Activated CD4-positive, alpha-beta T cell treated with anti-CD3 and anti-CD28 coated beads, Interleukin-2, amount 50 U/mL, for 4 hours (primary cell): ENCODE measurements at places on chromosomes 6 and 20.

GRCh38 chr20:54938707-54939106, 463.3 kb downstream of the DOK5 start:
- DNase-seq, result no peak

DNA sequence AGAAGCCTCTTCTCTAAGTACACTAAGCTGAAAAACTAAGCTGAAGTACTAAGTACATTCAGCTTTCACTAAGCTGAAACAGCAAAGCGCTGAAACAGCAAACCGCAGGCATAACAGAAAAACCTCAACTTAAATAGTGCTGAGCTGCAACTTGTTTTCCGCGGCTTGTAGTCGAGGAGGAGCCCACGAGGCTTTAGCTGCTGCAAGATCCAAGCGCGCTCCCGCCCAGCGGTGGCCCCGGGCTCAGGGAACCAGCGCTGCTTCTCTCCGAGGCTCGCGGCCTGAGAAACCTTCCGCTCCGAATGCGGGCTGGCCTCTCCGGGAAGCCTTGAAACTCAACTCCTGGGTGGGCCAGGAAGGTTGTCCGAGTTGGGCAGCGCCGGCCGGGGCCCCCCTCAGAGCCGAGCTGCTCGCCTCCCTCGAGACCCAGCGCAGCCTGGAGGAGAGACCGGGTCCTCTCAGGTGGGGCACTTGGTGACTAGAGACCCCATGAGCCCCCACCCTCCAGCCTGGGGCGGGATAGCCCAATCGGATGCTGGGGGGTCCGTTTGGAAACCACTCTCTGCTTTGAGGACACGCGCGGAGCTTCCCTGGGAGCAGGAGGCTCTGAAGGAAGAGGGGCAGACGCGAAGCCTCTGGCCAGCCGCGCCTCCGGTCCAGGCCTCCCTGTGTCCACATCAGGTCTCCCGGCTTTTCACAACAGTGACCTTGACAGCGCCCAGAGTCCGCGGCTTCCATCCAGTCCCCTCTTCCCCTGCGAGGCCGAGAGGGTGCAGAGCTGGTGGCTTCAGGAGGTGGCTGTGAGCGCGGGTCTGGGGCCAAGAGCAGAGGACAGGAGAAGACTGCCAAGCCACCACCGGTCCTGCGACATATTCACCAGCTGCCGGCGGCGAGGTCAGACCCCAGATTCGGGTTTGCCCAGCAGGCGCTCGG, 38.1 kb upstream of the HLA-E start:
- DNase-seq, result peak; percentile 43

DNA sequence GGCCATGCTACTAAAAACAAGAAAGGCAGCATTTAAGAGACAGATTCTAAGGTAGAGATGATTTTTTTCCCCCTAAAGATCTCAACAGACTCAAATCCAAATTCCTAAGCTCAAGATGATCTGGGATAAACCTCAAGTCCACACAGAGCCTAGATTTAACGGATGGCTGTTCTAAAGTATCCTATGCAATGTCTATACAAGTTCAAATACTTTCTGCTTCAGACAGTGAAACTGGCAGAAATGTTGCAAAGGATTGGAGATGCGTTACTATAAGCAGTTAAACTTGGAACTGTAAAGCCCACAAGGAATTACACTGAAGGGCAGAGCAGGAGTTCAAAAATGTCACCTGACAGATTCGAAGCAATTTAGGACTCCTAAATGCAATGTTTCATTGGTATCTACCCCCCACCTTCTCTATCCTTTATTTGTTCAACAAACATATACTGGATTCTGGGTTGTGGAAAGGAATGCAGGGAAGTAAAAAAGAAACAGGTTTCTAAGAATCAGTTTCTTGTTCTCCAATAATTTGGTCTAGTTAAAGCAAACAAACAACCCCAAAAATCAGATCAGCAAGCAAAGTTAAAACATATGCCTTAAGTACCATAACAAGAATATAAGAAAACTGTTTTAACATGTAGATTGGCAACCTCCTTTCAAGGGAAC, 1.6 kb downstream of the DNAAF9 start:
- no peak for DNase-seq

DNA sequence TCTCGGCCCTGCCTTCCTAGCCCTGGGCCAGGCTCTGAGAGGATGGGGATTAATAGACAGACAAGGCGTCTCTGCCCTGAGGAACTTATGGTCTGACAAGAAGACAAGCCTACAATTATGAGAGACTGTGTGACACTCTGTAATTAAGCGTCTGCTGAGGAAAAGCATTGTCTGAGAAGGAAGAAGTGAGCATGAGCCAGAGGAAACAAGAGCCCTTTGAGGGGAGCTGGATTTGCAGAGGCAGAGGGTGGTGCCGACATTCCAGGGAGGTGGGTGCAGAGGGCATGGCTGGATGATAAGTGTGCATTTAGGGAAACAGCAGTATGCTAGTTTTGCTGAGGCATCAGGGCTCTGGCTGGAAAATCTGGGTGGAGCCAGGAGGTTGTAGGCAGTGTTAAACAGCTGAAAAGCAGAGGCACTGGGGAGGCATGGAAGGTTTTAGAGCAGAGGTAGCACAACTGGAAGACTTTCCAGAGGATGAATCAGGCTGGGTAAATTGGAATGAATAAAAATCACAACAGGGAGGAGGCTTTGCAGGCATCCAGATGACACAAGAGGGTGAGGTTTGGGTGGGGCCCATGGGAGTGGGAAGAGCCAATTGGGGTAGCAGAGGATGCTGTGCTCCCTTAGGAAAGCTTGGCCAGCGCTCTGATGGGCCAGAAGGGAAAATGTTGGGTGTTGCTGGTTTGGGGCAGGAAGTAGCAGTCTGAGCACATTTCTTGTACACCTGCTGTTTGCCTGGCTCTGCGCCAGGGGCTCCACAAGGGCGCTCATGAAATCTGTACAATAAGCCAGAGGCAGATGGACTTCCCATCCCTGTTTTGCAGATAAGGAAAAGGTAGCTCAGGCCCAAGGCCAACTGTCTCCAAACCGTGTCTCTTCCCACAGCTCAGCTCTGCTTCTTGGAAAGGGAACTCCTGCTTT, 74.0 kb upstream of the MYL9 start:
- DNase-seq, result peak; percentile 40

DNA sequence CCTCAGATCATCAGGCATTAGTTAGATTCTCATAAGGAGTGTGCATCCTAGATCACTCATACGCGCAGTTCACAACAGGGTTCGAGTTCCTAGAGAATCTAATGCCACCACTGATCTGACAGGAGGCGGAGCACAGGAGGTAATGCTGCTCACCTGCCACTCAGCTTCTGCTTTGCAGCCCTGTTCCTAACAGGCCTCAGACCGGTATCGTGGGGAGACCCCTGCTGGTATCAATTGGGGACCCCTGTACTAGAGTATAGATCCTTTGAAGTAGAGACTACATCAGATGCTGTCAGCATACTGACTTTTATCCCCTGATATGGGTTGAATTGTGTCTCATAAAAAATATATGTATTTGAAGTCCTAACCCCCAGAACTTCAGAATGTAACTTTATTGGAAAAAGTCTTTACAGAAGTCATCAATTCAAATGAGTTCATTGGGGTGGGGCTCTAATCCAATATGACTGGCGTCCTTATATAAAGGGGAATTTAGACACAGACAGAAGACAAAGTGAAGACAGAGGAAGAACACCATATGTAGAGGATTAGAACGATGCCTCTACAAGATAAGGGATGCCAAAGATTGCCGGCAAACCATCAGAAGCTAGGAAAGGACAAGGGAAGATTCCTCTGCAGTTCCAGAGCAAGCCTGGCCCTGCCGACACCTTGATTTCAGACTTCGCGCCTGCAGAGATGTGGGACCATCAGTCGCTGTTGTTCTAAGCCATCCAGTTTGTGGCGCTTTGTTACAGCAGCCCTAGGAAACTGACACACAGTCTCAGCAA, 104.4 kb upstream of the BTBD3 start:
- no peak for DNase-seq

DNA sequence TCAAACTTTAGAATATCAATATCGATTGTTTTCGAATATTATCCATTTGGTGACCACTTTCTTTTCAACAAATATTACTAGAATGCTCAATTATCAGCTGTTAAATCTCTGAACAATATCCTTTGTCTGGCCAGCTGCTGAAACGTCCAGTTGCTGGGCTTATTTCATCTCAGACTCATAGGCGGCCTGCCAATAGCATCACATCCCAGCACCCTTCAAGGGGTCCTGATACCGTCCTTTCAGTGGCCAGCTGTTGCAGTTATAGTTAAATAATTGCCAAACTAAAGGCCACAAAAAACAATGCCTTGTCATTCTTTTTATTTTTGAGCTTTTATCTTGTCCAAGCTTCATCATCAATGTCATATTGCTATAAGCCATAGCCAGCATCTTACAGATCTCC, 1006.8 kb upstream of the MANEA start:
- DNase-seq, result no peak

- no peak for DNase-seq
These were observed 225.4 kb upstream of the TSHZ2 start for GRCh38 chr20:52746770-52747169.

GRCh38 chr6:167549213-167549612, 224.3 kb downstream of the TTLL2 start:
- DNase-seq, result no peak

GRCh38 chr6:131251590-131252199, 116.4 kb downstream of the AKAP7 start:
- DNase-seq, result no peak

- no peak for DNase-seq
These were observed 46.0 kb downstream of the VGLL2 start for GRCh38 chr6:117311310-117311709.

DNA sequence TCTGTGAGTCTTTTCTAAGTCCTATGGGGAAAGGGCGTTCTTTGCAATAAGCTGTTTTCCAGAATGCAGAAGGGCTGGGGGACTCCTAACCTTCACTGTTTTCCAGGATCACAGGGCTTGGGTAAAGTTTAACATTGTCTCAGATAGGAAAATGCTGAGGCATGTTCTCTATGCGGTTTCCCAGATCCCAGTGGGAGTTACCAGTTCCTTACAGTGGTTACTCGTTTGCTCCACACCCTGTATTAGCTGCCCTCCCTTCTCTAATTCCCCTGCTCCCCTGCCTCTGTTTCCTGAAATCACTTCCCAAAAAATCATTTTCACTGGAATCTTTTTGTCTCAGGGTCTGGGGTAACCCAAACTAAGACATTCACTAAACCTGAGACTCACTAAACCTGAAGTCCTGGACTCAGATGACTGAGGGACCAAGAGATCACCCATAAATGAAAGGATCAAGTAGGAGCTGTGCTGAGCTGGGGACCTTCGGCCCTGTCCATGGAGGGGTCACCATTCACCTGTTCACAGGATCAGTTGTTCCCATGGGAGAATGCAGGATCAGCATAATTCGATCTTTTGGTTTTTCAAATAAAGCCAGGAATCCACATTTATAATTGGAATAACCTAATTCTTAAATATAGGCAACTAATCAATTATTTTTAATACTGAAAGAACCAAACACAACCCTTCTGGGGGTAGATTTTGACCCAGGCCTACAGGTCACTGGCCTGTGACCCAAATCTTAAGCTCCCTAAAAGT, 76.2 kb downstream of the ISM1 start:
- no peak for DNase-seq

- no peak for DNase-seq
These were observed 179.7 kb upstream of the CDH4 start for GRCh38 chr20:61072398-61072797.

- DNase-seq, result no peak
These were observed 303.8 kb downstream of the UBE3D start for GRCh38 chr6:82761674-82762345.

DNA sequence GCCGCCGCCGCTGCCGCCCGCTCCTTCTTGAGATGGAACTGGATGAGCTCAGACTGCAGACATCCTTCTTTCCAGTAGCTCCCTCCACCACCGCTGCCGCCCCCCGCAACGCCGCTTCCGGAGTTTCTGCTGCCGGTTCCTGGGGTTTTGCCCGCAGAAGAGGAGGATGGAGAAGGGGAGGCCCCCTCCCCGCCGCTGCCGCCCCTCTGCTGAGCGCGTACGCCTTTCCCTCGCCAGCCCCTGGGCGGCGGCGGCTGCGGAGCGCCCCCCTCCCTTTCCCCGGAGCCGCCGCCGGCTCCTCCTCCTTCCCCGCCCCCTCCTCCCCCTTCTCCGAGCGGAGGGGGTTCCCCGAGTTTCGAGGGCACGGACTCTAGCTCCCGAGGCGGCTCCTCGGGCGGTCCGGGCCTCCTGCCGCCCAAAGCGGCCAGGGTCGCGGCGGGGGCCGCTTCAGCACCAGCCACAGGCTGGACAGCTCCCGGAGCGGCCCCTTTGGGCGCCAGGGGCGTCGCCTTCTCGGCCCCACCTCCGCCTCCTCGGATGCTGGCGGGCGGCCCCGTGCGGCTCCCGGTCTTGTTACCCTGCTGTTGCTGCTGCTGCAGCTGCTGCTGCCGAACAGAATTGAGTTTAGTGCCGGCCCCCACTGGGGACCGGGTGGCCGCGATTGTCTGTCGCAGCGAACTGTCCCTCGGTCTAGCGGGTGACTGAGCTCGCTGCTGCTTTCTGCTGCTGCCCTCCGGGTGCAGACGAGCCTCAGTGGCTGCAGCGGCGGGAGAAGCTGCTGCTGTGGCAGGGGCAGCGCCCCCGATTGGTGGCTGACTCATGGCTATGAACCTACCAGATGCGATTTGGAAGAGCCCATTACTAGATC, 3.1 kb downstream of the MTCL3 start:
- DNase-seq, result peak; percentile 68

- DNase-seq, result no peak
These were observed at the start of gene SLC22A16 for GRCh38 chr6:110476046-110476849. Gene SLC22A16, minus strand, starts transcription at chr6:110476613. Its CDS starts 39 bp downstream, at chr6:110476574.

DNA sequence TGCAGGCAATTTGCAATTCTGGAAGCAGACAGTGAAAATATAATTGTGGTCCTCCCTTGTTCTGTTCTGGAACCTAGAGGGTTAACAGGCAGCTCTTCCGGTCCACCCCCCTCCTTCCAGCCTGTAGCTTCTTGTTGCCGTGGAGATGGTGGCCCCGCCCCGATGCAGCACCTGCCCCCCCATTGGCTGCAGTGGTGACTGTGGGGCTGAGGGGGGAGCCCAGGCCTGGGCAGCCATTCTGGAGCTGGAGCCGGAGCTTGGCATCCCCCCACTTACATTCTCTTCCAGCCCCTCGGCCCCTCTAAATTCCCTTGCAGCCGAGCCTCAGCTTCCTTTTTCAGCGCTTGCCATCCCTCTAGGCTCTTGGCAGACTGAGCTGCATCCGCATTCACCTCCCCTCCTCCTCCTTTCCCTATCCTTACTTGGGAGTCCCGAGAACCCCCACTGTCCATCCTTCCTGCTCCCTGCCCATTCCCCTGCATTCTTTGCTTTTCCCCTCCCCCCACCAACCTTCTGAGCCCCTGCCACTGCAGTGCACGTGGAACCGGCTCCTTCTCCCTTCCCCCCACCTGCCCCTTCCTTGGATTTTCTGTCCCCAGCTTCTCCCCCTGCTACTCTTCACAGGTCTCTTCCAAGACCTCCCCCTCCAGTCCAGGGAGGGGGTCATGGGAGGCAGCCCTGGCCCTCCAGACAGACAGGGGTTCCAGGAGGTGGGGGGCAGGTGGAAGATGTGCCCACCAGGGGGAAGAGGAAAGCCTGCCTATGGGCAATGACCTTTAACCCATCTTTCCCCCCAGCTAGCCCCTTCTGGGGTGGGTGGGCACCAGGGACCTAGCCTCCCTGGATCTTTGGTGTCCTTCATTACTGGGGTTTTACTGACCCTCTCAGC, 11.4 kb downstream of the SYNGAP1 start:
- DNase-seq, result peak; percentile 71
